A549 treated with DMSO at 1 μM for 4 hours (cell line): ENCODE measurements at places on chromosomes 12 and 14. TPM values are rescaled to one million over a fixed set of nuclear protein-coding genes. Genes with fewer than 3 reads are reported as not detected.

CTDSP2 gene
- total RNA-seq, result 45.4 to 60.2 TPM (median 56.6 TPM) in 5 replicates

IAPP gene
- not detected in 5 replicates for total RNA-seq

RPL10L gene
- not detected in 5 replicates for total RNA-seq

TSPAN8 gene
- 0.10 to 0.12 TPM in 2 of 5 replicates, not detected in the others for total RNA-seq

NEMP1 gene
- total RNA-seq, result 15.1 to 21.3 TPM (median 17.3 TPM) in 5 replicates

RNASE3 gene
- total RNA-seq, result not detected in 5 replicates

PRMT5 gene
- 109 to 127 TPM (median 119 TPM) in 5 replicates for total RNA-seq

L2HGDH gene
- total RNA-seq, result 9.2 to 11.9 TPM (median 11.0 TPM) in 5 replicates

PPP1R1A gene
- 0.07 to 0.08 TPM in 2 of 5 replicates, not detected in the others for total RNA-seq

ACVRL1 gene
- total RNA-seq, result 0.06 to 0.30 TPM (median 0.11 TPM) in 4 of 5 replicates, not detected in the other

IFI27 gene
- total RNA-seq, result 1.2 to 1.9 TPM (median 1.4 TPM) in 5 replicates

ANO4 gene
- 0.05 to 0.06 TPM (median 0.06 TPM) in 3 of 5 replicates, not detected in the others for total RNA-seq
